ENCODE measurements at places on chromosomes 2 and 18.

DNA sequence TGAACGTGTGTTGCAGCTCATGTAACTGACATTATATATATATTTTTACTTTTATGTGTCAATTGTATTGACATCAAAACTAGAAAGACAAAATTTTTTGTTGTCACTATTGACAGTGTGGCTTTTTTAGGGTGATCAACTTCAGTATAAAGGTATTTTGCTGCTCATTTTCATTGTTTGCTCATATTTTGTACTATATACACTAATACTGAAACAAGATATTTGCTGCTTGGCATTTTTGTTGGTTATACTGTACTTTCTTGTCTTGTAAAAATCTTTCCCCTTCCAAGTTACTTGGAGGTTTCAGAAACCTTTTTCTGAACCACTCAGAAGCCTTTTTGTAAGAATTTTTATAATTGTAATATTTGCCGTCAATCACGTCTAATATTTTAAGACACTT, 16.5 kb downstream of the AFTPH start:
- DNase-seq = no peak

GRCh38 chr2:1837022-1837421, 92.7 kb upstream of the PXDN start:
- DNase-seq = no peak

DNA sequence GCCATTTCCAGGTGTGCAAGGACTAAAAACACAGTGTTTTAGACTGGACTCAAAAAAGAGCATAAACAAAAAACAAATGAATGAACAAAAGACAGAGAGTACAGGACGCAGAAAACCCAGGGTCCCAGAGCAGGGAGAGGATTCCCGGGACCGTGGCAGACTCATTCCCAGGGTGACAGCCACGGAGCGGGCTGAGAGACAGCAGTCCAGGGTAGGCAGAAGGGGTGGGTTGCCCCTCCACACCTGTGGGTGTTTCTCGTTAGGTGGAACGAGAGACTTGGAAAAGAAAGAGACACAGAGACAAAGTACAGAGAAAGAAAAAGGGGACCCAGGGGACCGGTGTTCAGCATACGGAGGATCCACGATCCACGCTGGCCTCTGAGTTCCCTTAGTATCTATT, 273.4 kb downstream of the EIPR1 start:
- no peak for DNase-seq

GRCh38 chr18:58288921-58289797, 245.1 kb downstream of the NEDD4L start:
- DNase-seq = no peak

- no peak for DNase-seq
Measured at GRCh38 chr18:68817584-68817983, 19.7 kb downstream of the CCDC102B start.

DNA sequence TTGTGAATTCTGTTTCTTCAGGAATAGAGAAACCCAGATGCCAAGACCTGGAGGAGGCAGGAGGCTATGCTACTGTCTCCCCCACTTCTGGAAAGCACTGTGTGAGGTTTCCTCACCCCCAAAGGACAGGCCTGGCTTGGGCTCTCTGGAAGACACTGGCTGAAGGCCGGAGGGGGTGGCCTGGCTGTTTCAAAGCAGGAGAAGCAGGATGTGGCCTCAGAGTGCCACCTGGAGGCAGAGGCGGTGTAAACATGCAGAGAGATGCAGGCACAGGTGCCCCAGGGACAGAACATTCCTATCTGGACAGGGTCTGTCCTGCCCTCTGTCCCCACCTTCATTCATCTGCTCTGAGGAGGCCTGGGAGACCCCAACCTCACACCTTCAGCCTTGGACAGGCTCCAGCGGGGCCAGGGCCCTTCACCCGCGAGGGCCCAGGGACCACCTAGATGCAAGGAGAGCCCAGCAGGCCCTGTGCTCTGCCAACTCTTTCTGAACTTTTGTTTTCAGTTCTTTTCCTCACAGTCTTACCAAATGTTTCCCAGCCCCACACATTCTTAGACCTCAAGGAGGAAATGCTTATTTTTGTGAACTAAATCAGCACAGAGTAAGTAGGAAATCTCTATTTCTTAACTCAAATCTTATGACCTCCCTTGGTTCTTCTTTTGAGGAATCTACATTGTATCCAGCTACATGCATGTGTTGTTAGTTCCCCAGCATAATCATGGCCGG, 79.2 kb downstream of the LONRF2 start:
- peak; percentile 22 for DNase-seq
